HFFc6 (cell line): ENCODE measurements at places on chromosomes 12 and 14. TPM values are rescaled to one million over a fixed set of nuclear protein-coding genes. Genes with fewer than 3 reads are reported as not detected.
A peak's percentile ranks its signal among the peaks of the same experiment; 100 is the strongest.

GRCh38 chr14:43042408-43042807 is 1435.7 kb downstream of the LRFN5 start:
- no peaks in the 10 kb centered on the region for H3K36me3 ChIP-seq
- H3K27ac ChIP-seq: no peak overlapping the region
- no peak overlapping the region for H3K4me3 ChIP-seq
- no peak for DNase-seq
- no peaks in the 10 kb centered on the region; the same call in 1 of the 2 replicates for H3K27me3 ChIP-seq

- peak overlapping the region; percentile 77; the same call in 1 of the 2 replicates for H3K27ac ChIP-seq
These were observed 19.6 kb downstream of the TNFAIP2 start for GRCh38 chr14:103142721-103143302.

DNA sequence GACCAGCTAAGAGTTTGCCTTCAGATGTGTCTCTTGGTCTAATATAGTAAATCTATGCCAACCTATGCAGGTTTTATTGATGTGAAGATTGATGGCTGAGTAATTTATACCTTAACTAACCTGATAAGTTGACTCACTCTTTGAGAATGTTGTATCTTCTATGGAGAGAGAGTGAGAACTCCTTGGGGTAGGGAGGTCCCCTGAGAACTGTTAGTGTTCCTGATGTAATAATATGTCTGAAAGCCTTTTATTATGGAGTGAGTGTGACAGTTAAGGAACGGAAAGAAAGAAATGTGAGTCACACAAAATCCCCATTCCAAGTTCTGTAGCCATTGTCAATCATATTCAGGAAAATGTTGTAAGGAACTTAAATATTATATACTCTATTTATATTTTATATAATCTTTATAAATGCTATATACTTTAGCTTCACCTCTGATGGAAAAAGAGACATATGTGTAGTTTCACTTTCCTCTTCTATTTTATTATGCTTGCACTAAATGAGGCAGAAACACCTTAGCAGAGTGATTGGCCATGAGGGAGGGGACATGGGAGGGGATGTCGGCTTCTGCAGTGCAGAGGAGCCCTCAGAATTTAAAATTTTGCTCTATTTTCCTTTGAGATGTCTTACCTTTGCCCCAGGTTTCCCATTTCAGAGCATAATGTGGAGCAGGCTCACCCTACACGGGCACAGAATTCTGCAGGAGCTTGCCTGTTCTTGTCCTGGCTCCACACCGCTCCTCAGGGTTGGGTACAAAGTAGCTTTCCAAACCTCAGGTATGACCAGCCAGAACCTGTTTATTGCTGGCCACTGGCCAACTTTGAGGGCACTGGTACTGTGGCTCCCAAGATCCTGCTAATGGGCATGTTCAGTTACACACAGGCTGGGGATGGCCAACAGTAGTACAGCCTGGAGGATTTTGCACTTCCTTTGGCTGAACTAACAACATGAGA is 57.7 kb downstream of the ARF6 start:
- H3K4me3 ChIP-seq: no peak overlapping the region
- H3K36me3 ChIP-seq: no peaks in the 10 kb centered on the region
- H3K27ac ChIP-seq: no peak overlapping the region
- peaks cover 86% of the 10 kb centered on the region for H3K4me1 ChIP-seq
- DNase-seq: no peak

DNA sequence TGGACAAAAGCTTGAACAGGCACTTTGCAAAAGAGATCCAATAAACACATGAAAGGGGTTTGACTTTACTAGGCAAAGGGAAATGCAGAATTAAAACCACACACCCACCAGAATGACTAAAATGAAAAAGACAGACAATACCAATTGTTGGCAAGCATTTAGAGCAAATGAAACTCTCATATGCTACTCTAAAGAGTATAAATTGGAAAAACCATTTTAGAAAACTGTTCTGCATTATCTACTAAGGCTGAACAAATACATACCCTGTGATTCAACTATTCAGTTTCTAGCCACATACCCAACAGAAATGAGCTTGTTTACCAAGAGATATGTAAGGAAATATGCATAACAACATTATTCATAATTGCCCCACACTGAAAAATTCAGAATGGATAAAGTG is 8.5 kb upstream of the IL22 start:
- DNase-seq: no peak
- H3K4me3 ChIP-seq: no peak overlapping the region
- no peaks in the 10 kb centered on the region for H3K36me3 ChIP-seq

DNA sequence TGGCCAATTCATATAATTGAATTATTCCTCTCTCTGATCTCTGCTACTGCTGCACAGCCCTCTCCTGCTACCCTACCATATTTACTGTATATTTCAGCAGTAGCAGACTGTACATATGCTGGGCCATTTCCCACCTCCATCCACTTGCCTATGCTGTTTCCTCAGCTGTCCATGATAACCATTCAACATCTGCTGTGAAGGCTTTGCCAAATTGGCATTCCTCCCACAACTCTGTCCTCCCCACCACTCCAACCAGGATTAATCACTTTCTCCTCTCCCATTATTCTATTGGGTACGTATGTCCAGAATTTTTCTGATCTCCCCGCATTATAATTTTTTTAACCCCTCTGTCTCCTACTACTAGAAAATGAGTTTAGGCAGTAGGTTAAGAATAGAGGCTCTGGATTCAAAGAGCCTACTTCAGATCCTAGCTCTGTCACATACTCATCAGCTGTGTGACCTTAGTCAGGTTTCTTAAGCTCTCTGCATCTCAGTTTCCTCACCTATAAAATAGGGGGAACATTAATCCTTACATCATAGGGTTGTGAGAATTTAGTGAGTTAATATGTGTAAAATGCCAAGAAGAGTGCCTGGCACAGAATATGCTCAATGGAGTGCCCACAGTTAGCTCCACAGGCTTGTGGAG is 123.3 kb downstream of the KICS2 start:
- H3K4me1 ChIP-seq: peaks cover 69% of the 10 kb centered on the region
- no peaks in the 10 kb centered on the region; the same call in 1 of the 2 replicates for H3K27me3 ChIP-seq
- peak overlapping the region; percentile 6; the same call in 1 of the 2 replicates for H3K4me3 ChIP-seq
- no peak for DNase-seq
- H3K36me3 ChIP-seq: peaks cover 36% of the 10 kb centered on the region

DNA sequence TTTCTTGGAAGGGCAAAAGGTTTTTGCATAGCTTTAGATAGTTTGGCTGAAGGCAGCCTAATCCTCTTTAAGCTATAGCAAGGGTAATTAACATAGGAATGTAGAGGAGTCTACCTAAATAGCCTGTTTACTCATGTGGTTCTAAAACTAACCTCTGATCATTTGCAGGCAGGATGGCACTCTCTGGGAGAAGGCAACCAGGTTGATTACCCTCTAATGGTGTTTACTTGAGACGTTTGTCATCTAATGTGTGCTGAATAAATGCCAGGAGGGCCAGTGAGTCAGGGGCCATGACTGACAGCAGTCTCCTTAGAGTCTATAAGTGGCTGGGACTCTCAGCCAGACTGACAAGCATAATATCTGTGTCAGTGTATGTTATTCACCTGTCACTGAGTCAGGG is 286.4 kb downstream of the PCNX1 start:
- H3K27ac ChIP-seq: no peak overlapping the region
- H3K4me3 ChIP-seq: no peak overlapping the region
- DNase-seq: peak; percentile 16
- H3K36me3 ChIP-seq: no peaks in the 10 kb centered on the region
- peaks cover 4% of the 10 kb centered on the region for H3K27me3 ChIP-seq

DNA sequence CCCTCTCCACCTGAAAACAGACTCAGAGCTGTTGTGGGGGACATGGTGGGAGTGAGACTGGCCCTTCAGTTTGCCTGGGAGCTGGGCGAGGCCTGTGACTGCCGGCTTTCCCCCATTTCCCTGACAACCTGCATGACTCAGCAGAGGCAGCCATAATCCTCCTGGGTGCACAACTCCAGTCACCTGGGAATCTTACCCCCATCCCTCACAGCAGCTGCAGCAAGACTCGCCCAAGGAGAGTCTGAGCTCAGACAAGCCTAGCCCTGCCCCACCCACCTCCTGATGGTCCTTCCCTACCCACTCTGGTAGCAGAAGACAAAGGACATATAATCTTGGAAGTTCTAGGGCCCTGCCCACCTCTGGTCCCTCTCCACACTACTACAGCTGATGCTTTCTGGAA is 207.3 kb upstream of the ARID2 start:
- H3K27ac ChIP-seq: no peak overlapping the region
- peaks cover 13% of the 10 kb centered on the region for H3K27me3 ChIP-seq
- H3K4me3 ChIP-seq: no peak overlapping the region
- no peaks in the 10 kb centered on the region; the same call in 1 of the 2 replicates for H3K4me1 ChIP-seq
- DNase-seq: no peak

- H3K4me1 ChIP-seq: peaks cover 92% of the 10 kb centered on the region
- no peak overlapping the region for H3K4me3 ChIP-seq
- H3K27ac ChIP-seq: peak overlapping the region; percentile 76
- H3K36me3 ChIP-seq: peaks cover 74% of the 10 kb centered on the region
- no peaks in the 10 kb centered on the region; the same call in 1 of the 2 replicates for H3K27me3 ChIP-seq
- DNase-seq: no peak
These were observed 13.7 kb downstream of the APPL2 start for GRCh38 chr12:105222284-105222655.

GRCh38 chr12:20477255-20477654 is 108.9 kb downstream of the PDE3A start:
- H3K36me3 ChIP-seq: peaks cover 12% of the 10 kb centered on the region; the same call in 1 of the 2 replicates
- H3K27ac ChIP-seq: no peak overlapping the region
- peaks cover 20% of the 10 kb centered on the region for H3K4me1 ChIP-seq
- no peak for DNase-seq
- H3K27me3 ChIP-seq: no peaks in the 10 kb centered on the region; the same call in 1 of the 2 replicates
- no peak overlapping the region for H3K4me3 ChIP-seq

- DNase-seq: peak; percentile 24
- no peaks in the 10 kb centered on the region for H3K36me3 ChIP-seq
- H3K4me3 ChIP-seq: peak overlapping the region; percentile 87
- H3K4me1 ChIP-seq: peaks cover 58% of the 10 kb centered on the region
- no peak overlapping the region for H3K27ac ChIP-seq
These were observed 2.7 kb downstream of the TGFB3 start for GRCh38 chr14:75979071-75979571.

- peak; percentile 20 for DNase-seq
- no peak overlapping the region; the same call in 1 of the 2 replicates for H3K27ac ChIP-seq
- peak overlapping the region; percentile 86 for H3K4me3 ChIP-seq
- peaks cover 22% of the 10 kb centered on the region for H3K4me1 ChIP-seq
- no peaks in the 10 kb centered on the region for H3K36me3 ChIP-seq
These were observed 3.5 kb downstream of the AICDA start for GRCh38 chr12:8609061-8609570.

GRCh38 chr12:32104572-32105355 is 1.9 kb upstream of the BICD1 start:
- H3K4me3 ChIP-seq: no peak overlapping the region
- H3K36me3 ChIP-seq: no peaks in the 10 kb centered on the region; the same call in 1 of the 2 replicates
- no peak overlapping the region for H3K27ac ChIP-seq
- H3K4me1 ChIP-seq: peaks cover 17% of the 10 kb centered on the region
- peaks cover 8% of the 10 kb centered on the region; the same call in 1 of the 2 replicates for H3K27me3 ChIP-seq

DNA sequence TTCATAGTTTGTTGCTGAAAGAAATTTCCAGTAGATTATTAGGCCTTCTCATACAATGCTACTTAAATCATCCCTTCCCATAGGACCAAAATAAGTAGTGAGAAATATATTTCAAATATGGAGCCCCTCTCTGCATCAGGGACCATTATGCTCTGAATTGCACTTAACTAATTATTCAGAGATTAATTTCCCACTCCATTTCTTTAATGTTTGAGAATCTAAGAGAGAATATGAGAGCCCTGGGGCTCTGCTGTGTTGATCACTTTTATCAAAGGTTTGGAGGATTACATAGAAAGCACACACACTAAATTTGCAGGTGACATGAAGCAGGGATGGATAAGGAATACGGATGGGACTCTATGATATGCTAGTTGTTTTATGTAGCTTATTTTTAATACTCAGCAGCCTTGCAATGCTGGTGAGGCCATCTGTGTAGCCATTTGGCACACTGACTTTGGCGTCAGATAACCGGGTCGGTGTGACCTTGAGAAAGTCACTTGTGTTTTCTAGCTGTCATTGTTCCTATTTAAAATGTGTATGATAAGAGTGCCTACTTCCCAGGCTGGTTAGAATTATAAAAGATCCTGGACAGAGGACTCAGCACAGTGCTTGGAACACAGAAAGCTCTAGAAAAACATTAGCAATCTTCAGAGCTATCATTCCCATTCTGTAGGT is 49.9 kb upstream of the FBXO21 start:
- no peaks in the 10 kb centered on the region for H3K4me1 ChIP-seq
- H3K27me3 ChIP-seq: peaks cover 9% of the 10 kb centered on the region
- H3K4me3 ChIP-seq: no peak overlapping the region

- no peaks in the 10 kb centered on the region for H3K4me1 ChIP-seq
- no peak overlapping the region for H3K27ac ChIP-seq
- H3K36me3 ChIP-seq: no peaks in the 10 kb centered on the region
- H3K4me3 ChIP-seq: no peak overlapping the region
- DNase-seq: no peak
- no peaks in the 10 kb centered on the region for H3K27me3 ChIP-seq
These were observed 175.1 kb downstream of the TMEM132C start for GRCh38 chr12:128442096-128442495.

- peaks cover 20% of the 10 kb centered on the region for H3K4me1 ChIP-seq
- DNase-seq: no peak
- H3K27ac ChIP-seq: no peak overlapping the region
- H3K4me3 ChIP-seq: no peak overlapping the region
These were observed 6.4 kb downstream of the AQP6 start for GRCh38 chr12:49979016-49979586.

DNA sequence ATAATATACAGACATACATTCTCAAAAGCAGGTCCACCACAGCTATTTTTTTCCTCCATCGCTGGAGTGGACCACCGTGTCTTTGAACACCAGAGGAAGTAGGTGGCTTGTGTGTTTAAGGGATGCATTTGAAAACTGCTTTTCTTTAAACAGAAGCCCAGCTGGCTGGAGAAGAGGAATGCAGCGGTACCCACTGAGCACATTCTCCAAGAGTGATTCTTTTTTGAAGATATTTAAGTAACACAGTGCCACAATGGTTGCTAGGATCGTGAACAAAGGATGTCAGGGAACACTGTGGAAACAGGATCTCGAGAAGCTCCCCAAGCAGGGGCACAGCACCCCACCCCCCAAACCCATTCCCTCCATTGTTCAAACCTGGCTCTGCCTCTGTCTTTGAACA is 286.6 kb upstream of the PWP1 start:
- DNase-seq: no peak
- no peaks in the 10 kb centered on the region for H3K4me1 ChIP-seq
- no peak overlapping the region for H3K27ac ChIP-seq
- no peak overlapping the region for H3K4me3 ChIP-seq

- no peak overlapping the region for H3K4me3 ChIP-seq
- no peak overlapping the region for H3K27ac ChIP-seq
- no peak for DNase-seq
- H3K4me1 ChIP-seq: no peaks in the 10 kb centered on the region
These were observed 88.3 kb downstream of the STON2 start for GRCh38 chr14:81311778-81312177.

- H3K27me3 ChIP-seq: peaks cover 56% of the 10 kb centered on the region
- H3K4me3 ChIP-seq: no peak overlapping the region
- H3K4me1 ChIP-seq: peaks cover 23% of the 10 kb centered on the region
- H3K36me3 ChIP-seq: no peaks in the 10 kb centered on the region
- DNase-seq: no peak
- H3K27ac ChIP-seq: no peak overlapping the region
These were observed 31.5 kb downstream of the SPTB start for GRCh38 chr14:64848239-64848638.

The CLEC2A gene
- total RNA-seq: not detected in 3 replicates

The PKP2 gene
- not detected in 3 replicates for total RNA-seq

The AHNAK2 gene
- total RNA-seq: 50.7 to 75.9 TPM (median 51.6 TPM) in 3 replicates

The TCTN1 gene
- total RNA-seq: 24.2 and 32.4 TPM in 2 replicates

The HOXC4 gene
- total RNA-seq: 0.73 TPM in 1 of 3 replicates, not detected in the others

The KRT79 gene
- not detected in 3 replicates for total RNA-seq

The TAS2R19 gene
- 0.31 to 0.69 TPM (median 0.66 TPM) in 3 replicates for total RNA-seq

The MARK3 gene
- total RNA-seq: 62.7 to 68.8 TPM (median 64.6 TPM) in 3 replicates

The NRIP2 gene
- not detected in 3 replicates for total RNA-seq

The TROAP gene
- total RNA-seq: 14.3 to 36.9 TPM (median 26.8 TPM) in 3 replicates

The TPPP2 gene
- total RNA-seq: not detected in 3 replicates
